MCF 10A (cell line): ENCODE measurements at places on chromosomes 7 and 10. TPM values are rescaled to one million over a fixed set of nuclear protein-coding genes. Genes with fewer than 3 reads are reported as not detected.

DNA sequence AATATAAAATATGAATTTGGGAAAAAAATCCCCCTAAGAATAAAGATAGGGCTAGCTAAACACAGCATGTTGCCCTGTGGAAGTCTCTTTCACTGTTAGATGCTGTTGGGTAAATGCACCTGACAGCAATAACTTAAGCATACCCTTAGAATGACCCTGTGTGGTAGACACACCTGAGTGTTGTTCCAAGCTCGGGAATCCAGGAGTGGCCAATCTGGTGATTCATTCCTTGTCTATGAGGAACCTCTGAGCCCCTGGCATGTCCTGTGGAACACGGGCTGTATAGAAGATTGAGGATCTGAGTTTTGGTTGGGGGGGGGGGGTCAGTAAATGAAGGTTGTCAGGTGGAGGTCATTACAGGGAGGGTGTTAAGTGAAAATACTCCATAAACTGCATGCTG lies 730.0 kb upstream of the IGFBP3 start:
- peaks cover 24% of the 10 kb centered on the region for H3K4me1 ChIP-seq
- H3K36me3 ChIP-seq = no peaks in the 10 kb centered on the region
- H3K4me3 ChIP-seq = peak overlapping the region; percentile 56
- H3K27ac ChIP-seq = peak overlapping the region; percentile 96
- H3K27me3 ChIP-seq = no peaks in the 10 kb centered on the region
- DNase-seq = peak; percentile 82

DNA sequence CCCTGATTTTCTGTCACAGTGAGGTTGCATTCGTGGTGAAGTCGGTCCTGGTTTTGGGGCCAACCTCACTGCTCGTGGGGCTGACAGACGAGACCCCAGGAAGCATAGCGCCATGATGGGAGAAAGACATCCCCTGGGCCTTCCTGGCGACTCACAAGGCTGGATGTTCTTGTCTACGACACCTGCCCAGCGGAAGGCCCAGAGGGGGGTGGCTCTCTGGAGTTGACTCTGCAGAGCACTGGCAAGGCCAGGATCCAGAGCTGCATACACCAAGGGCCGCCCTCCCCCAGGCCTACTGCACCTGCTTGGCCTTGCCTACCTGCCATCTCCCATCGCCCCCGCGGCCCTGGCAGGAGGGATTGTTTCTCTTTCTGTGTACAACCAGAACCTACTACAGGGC lies 608.9 kb downstream of the PTPRN2 start:
- H3K27me3 ChIP-seq = no peaks in the 10 kb centered on the region
- H3K4me1 ChIP-seq = no peaks in the 10 kb centered on the region
- no peaks in the 10 kb centered on the region for H3K36me3 ChIP-seq
- no peak for DNase-seq
- no peak overlapping the region for H3K4me3 ChIP-seq
- no peak overlapping the region for H3K27ac ChIP-seq

GRCh38 chr7:151552352-151553028 lies 32.8 kb upstream of the RHEB start:
- no peak overlapping the region for H3K4me3 ChIP-seq
- peaks cover 35% of the 10 kb centered on the region for H3K36me3 ChIP-seq
- no peak overlapping the region for H3K27ac ChIP-seq
- peak; percentile 79 for DNase-seq
- H3K4me1 ChIP-seq = peaks cover 25% of the 10 kb centered on the region

- no peaks in the 10 kb centered on the region for H3K27me3 ChIP-seq
- no peaks in the 10 kb centered on the region for H3K36me3 ChIP-seq
- no peak for DNase-seq
- no peak overlapping the region for H3K27ac ChIP-seq
- no peaks in the 10 kb centered on the region for H3K4me1 ChIP-seq
- H3K4me3 ChIP-seq = no peak overlapping the region
Measured at GRCh38 chr10:109114579-109114978, 808.7 kb downstream of the XPNPEP1 start.

- H3K4me1 ChIP-seq = peaks cover 12% of the 10 kb centered on the region
- peaks cover 15% of the 10 kb centered on the region for H3K36me3 ChIP-seq
- peak overlapping the region; percentile 76 for H3K27ac ChIP-seq
Measured at GRCh38 chr10:102072673-102073527, 7.8 kb downstream of the HPS6 start.

GRCh38 chr10:36489611-36490228 lies 635.7 kb upstream of the ANKRD30A start:
- no peak overlapping the region for H3K4me3 ChIP-seq
- no peak for DNase-seq
- H3K27me3 ChIP-seq = no peaks in the 10 kb centered on the region
- peaks cover 39% of the 10 kb centered on the region for H3K4me1 ChIP-seq
- H3K36me3 ChIP-seq = no peaks in the 10 kb centered on the region

DNA sequence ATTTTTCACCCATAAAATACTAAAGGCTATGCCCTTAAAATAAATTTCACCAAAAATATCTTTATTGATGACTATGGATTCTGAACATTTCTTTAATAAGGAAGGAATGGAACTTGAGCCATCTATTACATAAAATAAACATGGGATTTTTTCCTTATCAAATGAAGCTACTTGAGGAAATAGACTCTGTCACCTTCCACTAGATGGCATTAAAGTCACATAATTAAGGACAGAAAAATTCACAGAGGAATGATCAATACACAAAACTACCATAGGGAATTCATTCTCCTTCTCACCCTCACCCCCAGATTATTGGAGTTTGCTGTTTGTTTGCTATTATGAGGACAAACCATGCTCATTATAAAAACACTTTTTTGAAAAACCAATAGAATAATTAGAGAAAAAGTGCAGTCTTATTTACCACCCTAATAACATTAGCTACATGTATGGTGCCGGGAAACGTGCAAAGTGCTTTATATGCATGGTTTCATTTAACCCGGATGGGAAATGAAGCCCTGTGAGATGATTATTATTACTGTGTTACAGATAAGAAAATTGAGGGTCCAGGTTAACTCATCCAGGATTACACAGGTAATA lies 21.1 kb upstream of the FOXI2 start:
- H3K4me3 ChIP-seq = no peak overlapping the region
- no peaks in the 10 kb centered on the region for H3K36me3 ChIP-seq
- H3K4me1 ChIP-seq = no peaks in the 10 kb centered on the region
- DNase-seq = peak; percentile 37
- H3K27ac ChIP-seq = no peak overlapping the region

GRCh38 chr10:44394696-44395381 lies 9.9 kb upstream of the CXCL12 start:
- H3K27me3 ChIP-seq = peaks cover 23% of the 10 kb centered on the region
- no peak overlapping the region for H3K27ac ChIP-seq
- DNase-seq = no peak

- H3K27me3 ChIP-seq = peaks cover 37% of the 10 kb centered on the region
- H3K36me3 ChIP-seq = no peaks in the 10 kb centered on the region
- H3K4me3 ChIP-seq = no peak overlapping the region
- DNase-seq = no peak
Measured at GRCh38 chr7:1667566-1668395, 2.3 kb upstream of the ELFN1 start.

- DNase-seq = no peak
- no peak overlapping the region for H3K27ac ChIP-seq
- H3K27me3 ChIP-seq = no peaks in the 10 kb centered on the region
- H3K36me3 ChIP-seq = no peaks in the 10 kb centered on the region
Measured at GRCh38 chr10:117861329-117861728, 185.4 kb downstream of the RAB11FIP2 start.

GRCh38 chr7:82736633-82737032 lies 293.1 kb upstream of the CACNA2D1 start:
- H3K4me3 ChIP-seq = no peak overlapping the region
- no peaks in the 10 kb centered on the region for H3K36me3 ChIP-seq
- peaks cover 21% of the 10 kb centered on the region for H3K27me3 ChIP-seq
- H3K27ac ChIP-seq = no peak overlapping the region
- no peak for DNase-seq
- H3K4me1 ChIP-seq = no peaks in the 10 kb centered on the region

DNA sequence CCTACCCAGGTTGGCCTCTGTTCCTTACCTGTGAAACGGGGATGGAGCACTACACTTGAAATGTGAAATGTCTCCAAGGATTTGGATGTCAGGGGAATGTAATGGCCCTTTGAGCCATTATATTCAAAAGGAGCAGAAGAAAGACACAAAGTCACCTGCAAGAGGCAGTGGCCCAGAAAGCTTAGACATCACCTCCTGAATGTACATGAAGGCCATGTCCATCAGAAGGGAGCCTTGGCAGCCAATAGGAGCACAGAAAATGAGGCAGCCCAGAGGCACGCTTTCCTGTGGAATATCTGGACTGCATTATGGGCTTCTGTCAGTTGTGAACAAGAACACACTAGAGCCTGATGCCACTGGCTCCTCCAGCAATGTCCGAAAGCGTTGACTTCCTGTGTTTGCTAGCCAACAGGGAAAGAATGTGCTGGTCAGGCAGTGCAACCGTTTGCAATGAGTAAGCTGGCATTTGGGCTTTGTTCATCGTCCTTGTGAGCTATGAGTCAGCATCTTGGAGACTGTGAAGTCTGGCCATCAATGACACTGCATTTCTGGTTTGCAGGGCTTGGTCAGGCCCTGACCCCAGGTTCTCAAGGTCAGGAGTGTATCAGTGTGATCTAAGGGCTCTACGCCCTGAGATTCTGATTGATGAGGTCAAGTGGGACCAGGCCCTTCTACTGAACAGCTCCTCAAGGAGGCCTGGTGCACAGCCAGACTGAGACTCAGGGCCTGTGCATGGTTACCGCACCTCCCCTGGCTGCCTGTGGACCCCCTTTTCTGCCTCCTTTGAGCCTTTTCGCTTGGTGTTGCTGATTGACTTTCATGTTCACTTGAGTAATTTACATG lies 222.4 kb downstream of the RPS24 start:
- H3K36me3 ChIP-seq = no peaks in the 10 kb centered on the region
- DNase-seq = peak; percentile 91
- peaks cover 7% of the 10 kb centered on the region for H3K4me1 ChIP-seq
- no peaks in the 10 kb centered on the region for H3K27me3 ChIP-seq
- H3K4me3 ChIP-seq = no peak overlapping the region

- peak; percentile 68 for DNase-seq
- peaks cover 5% of the 10 kb centered on the region for H3K36me3 ChIP-seq
- H3K4me3 ChIP-seq = peak within 1 kb of the TSS; percentile 86
- H3K27me3 ChIP-seq = no peaks in the 10 kb centered on the region
Measured at GRCh38 chr10:7410862-7411670, at the start of gene SFMBT2. Gene SFMBT2 (minus strand): TSS chr10:7411034. CDS start chr10:7381898, 29,136 bp downstream.

DNA sequence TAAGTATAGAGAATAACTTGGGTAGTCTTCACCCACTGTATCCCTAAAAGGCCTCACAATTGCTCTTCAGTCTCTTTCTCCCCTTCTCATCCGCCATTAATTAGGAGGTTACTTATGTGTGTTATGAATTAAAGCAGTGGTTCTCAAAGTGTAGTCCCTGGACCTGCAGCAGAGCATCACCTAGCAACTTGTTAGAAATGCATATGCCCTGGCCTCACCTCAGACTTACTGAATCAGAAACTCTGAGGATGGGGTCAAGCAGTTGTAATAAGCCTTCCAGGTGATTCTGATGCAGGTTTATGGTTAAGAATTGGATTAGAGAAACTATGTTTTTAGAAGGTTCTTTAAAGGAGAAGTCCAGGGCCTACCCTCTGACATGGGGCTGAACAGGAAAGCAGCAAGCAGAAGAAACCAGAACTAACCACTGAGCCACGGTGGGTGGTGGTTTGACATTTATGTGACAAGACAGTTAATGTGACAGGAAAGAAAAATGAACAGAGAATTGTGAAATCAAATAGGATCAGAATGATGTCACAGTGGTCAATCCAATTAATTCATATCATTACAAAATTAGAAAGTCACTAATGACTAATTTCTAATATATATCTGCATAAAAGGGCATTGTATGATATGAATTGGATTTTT lies 37.6 kb downstream of the ENTPD1 start:
- no peak overlapping the region for H3K27ac ChIP-seq
- no peak overlapping the region for H3K4me3 ChIP-seq
- H3K36me3 ChIP-seq = no peaks in the 10 kb centered on the region
- peaks cover 5% of the 10 kb centered on the region for H3K4me1 ChIP-seq
- no peaks in the 10 kb centered on the region for H3K27me3 ChIP-seq

DNA sequence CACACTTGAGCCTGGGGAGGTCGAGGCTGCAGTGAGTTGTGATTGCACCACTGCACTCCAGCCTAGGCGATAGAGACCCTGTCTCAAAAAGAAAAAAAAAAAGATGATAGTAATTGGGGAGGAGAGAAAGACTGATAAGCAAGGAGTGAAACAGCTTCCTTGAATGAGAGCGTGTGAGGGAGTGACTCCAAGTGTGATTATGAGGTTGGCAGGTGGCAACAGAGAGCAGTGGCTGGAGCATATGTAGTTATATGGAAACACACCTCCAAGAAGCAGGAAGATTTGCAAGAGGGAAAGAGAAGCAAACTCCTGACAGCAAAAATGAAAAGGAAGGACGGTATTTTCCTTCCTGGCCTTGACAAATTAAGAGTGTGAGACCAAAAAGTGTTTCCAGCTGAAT lies 50.4 kb downstream of the VKORC1L1 start:
- no peak overlapping the region for H3K27ac ChIP-seq
- peaks cover 7% of the 10 kb centered on the region for H3K4me1 ChIP-seq
- no peak overlapping the region for H3K4me3 ChIP-seq
- H3K27me3 ChIP-seq = no peaks in the 10 kb centered on the region
- no peak for DNase-seq

- no peaks in the 10 kb centered on the region for H3K36me3 ChIP-seq
- no peaks in the 10 kb centered on the region for H3K27me3 ChIP-seq
- no peak overlapping the region for H3K27ac ChIP-seq
- no peaks in the 10 kb centered on the region for H3K4me1 ChIP-seq
Measured at GRCh38 chr10:60820093-60820754, 41.9 kb downstream of the CDK1 start.

DNA sequence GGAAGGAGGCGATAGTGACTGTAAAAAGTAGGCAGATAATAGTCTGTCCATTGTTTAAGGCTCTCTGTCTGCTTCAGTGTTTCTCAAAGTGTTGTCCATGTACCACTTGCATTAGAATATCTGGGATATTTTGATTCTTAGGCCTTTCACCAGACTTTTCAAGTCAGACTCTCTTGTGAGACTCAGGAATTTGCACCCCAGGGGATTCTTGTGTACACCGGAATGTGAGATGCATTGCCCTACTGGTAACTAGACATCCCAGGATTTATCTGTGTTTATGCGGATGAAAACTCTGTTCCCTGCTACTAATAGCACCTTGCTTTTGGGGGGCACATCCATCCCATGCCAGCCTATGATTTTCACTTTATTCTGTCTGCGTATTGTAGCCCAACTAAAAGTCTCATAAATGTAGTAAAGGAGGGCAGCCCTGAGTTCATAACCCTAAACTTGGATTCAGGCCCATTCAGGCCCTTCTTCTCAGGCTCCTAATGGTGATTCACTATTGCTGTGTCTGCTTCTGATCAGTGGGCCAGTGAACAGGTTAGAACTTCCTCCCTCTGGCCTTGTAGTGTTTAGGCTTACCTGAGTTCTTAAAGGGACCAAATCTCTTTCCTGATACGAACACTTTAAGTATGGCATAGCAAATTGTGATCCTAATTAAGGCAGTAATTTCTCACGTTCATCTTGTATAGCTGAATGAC lies 71.8 kb upstream of the RPA3 start:
- H3K36me3 ChIP-seq = no peaks in the 10 kb centered on the region
- no peak overlapping the region for H3K27ac ChIP-seq
- DNase-seq = no peak

The TM9SF3 gene
- 144 and 151 TPM in 2 replicates for total RNA-seq

The ANXA8L1 gene
- total RNA-seq = 21.9 and 31.7 TPM in 2 replicates

The DNAJC12 gene
- total RNA-seq = 9.5 and 13.8 TPM in 2 replicates

The LDB1 gene
- 28.9 and 31.7 TPM in 2 replicates for total RNA-seq

The SP8 gene
- 0.16 and 0.71 TPM in 2 replicates for total RNA-seq

The PKD2L1 gene
- total RNA-seq = not detected in 2 replicates

The FANK1 gene
- 1.8 and 2.5 TPM in 2 replicates for total RNA-seq
